ENCODE measurements at places on chromosomes 5 and 9.
A peak's percentile ranks its signal among the peaks of the same experiment; 100 is the strongest.

- peak; percentile 80 for DNase-seq
Observed at GRCh38 chr5:10756549-10756948, 4.5 kb downstream of the DAP start.

DNA sequence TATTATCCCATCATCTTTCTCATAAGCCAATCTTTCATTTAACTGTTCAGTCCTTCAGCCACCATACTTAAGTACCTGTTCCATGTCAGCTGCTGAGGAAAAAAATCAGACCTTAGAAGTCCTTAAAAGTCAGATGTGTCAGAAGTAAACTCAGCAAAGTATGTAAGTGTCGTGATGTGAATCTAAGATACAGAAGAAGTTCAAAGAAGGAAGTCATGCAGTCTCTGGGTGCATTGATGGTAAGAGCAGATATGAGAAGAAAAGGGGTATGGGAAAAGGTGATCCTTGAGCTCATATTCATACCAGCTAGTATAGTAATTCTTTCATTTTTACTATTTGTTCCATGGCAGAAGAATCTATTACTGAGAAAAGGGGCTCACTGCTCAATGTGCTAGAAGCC lies 259.4 kb upstream of the CD180 start:
- DNase-seq = no peak

GRCh38 chr5:177366528-177367322 lies 9.0 kb downstream of the RGS14 start:
- no peak for DNase-seq

DNA sequence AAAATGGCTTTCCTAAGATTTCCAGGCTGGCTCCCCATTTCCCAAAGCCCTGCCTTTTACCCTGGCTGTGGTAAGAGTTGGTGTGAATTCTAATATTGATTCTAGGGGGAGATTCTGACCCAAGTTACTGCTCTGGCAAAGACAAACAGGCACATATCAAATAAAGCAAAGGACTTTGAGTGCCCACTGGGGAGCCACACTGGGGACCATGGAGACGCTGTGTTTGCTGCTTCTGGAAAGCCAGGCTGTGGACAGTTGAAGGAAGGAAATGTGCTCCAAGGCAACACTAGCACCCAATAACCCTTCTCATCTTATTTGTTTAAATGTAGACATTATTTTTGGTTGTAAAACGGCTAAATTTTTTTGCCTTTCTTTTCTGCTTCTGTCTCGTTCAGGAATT lies 78.7 kb downstream of the SNCAIP start:
- no peak for DNase-seq

GRCh38 chr5:16957304-16958196 lies 21.5 kb upstream of the MYO10 start:
- DNase-seq = no peak

- DNase-seq = peak; percentile 72
Observed at GRCh38 chr5:83856881-83857280, 136.2 kb upstream of the HAPLN1 start.
